ENCODE measurements at places on chromosomes 7 and 10.
A peak's percentile ranks its signal among the peaks of the same experiment; 100 is the strongest.

DNA sequence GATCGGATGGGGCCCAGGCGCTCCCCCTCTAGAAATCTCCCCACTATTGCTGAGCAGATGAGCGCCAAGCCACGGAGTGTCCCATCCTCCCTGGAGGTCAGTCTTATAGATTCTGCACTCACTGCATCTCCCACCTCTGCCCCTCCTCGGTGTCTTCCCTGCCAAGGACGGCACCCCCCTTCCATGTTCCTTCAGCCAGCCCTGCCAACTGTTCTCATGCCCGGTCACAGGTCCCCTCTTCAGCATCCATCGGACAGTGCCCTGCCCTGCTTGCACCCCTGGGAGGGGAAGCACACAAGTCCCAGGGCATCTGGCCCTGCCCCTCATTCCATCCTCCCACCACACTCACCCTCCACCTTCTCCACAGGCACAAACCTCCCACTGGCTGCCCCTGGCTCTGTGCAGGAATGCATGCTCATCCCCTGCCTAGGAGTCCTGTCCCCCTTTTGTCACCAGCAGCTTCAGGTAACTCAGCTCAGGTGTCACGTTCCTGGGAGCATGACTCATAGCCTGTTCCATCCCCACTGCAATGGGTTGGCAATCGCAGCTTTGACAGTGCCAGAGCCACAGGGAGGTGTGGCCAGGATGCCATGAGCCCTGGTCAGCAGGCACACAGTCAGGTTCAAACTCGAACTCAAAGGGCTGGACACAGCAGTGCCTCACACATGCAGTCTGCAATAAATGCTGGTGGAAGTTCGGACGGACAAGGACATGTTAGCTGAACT is 234.7 kb upstream of the TCERG1L start:
- DNase-seq = no peak

DNA sequence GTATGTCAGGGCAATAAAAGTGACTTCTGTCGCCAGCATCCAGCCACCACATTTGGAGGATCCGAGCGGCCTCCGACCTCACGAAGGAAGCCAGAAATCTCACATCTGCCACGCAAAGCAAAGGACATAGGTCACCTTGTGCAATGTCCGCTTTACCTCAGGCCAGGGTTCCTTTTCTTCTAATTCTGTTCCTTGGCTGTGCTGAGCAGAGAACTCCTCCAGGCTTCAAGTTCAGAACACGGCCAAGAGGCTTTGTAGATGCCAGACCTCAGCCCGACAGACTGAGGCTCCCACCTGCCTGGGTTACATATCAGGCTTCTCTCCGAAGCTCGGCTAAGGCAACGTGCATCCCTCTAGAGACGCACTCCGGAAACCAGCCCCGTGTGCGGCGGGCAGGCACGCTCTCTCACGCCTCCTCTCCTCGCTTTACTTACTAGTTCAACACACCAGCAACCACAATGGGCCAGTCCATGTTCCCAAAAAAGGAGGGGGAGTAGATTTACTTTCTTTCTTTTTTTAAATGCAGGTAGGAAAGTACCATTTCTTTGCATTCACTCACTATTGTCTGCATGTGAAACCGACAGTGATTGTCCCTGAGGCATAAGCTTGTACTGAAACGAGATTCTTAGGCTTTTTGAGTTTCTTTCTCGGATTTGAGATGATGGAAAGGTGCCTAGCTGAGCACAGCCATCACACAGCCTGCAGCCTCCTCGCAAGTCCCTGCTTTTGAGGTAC is 122.4 kb upstream of the AFAP1L2 start:
- DNase-seq = peak; percentile 88

- no peak for DNase-seq
These were observed 333.6 kb downstream of the ADARB2 start for GRCh38 chr10:1403508-1404322.

DNA sequence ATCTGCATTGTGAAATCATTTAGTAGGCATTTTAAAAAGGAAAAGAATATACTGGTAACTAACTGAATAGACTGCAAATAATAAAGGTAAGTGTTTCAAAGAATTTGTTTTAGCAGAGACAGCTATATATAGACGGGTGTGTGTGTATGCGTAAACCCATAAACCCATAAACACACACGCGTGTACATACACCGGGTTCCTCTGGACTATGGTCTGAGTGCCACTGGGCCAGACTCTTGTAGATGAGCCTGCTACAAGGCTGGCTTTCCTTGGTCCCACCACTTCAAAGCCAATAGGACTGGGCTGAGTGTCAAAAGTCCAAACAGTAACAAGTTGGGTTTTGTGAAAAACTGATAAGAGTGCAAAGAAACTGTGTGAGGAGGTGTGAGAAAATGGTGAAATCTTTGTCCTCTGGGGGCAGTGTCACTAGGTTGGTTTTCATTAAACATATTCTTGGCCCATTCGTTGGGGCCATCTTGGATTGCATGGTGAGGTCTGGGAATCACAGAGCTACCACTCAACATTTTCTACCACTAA is 39.8 kb downstream of the GNA12 start:
- DNase-seq = no peak

GRCh38 chr7:28356619-28357018 is 55.7 kb upstream of the CREB5 start:
- no peak for DNase-seq

GRCh38 chr7:70698219-70698832 is 433.6 kb upstream of the GALNT17 start:
- peak; percentile 58 for DNase-seq

DNA sequence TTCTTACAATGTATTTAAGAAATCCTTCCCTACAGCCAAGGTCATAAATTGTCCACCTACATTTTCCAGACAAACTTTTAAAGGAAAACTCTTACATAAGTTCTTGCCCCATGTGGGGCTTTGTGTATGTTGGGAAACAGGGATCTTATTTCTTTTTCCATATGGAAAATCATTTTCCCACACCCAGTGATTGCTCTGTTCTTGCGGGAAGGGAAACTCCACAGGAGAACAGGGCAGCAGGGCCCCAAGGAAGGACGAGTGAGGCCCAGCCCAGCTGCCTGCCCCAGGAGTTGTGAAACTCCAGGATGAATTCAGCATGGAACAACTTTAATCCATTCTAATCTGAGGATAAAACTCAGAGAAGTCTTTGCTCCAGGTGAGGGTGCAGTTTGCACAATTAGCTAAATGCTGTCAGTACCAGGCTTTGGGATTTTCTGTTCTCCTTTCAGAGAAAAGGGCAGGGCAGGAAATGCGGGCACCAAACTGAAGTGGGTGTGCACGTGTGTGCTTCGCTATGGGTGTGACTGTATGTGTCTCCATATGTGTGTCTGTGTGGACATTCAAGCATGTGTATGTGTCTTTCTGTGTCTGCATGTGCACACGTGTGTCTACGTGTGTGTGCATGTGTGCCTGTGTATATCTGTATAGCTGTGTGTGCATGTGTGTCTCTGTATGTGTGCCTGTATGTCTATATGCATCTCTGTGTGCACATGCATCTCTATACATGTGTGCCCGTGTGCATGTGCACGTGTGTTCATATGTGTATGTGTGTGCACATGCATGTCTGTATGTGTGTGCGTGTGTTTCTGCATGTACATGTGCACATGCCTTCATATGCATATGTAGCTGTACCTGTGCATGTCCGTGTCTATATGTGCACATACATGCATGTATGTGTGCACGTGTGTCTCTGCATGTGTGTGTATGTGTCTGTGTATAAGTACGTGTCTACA is 102.0 kb upstream of the FAM20C start:
- no peak for DNase-seq

GRCh38 chr10:2214092-2214491 is 476.8 kb upstream of the ADARB2 start:
- DNase-seq = no peak
